Progenitor cell of endocrine pancreas (in vitro differentiated cells): ENCODE measurements at places on chromosomes 5 and 9. TPM values are rescaled to one million over a fixed set of nuclear protein-coding genes. Genes with fewer than 3 reads are reported as not detected.

- DNase-seq, result no peak
- H3K27ac ChIP-seq, result no peak overlapping the region
- H3K27me3 ChIP-seq, result peaks cover 27% of the 10 kb centered on the region
- no peak overlapping the region for H3K4me3 ChIP-seq
- H3K4me1 ChIP-seq, result peaks cover 67% of the 10 kb centered on the region
Measured at GRCh38 chr9:79578891-79579290, 7.1 kb downstream of the TLE4 start.

PIP5KL1 gene
- 3.4 and 3.6 TPM in 2 replicates for total RNA-seq

GRCh38 chr5:57313716-57314115 lies 139.9 kb downstream of the GPBP1 start:
- H3K4me3 ChIP-seq, result no peak overlapping the region
- peaks cover under 1% of the 10 kb centered on the region for H3K36me3 ChIP-seq
- no peak overlapping the region for H3K27ac ChIP-seq
- peaks cover 5% of the 10 kb centered on the region for H3K4me1 ChIP-seq
- peaks cover under 1% of the 10 kb centered on the region for H3K27me3 ChIP-seq

- H3K27me3 ChIP-seq, result no peaks in the 10 kb centered on the region
- peaks cover 15% of the 10 kb centered on the region for H3K36me3 ChIP-seq
- H3K27ac ChIP-seq, result peak overlapping the region; percentile 33
- peaks cover 12% of the 10 kb centered on the region for H3K4me1 ChIP-seq
- no peak for DNase-seq
Measured at GRCh38 chr5:443239-444151, 519 bp downstream of the EXOC3 start.

TAF11L10 gene
- not detected in 2 replicates for total RNA-seq

GRCh38 chr5:124736805-124737188 lies 9.6 kb downstream of the ZNF608 start:
- H3K4me1 ChIP-seq, result peaks cover 90% of the 10 kb centered on the region
- H3K27me3 ChIP-seq, result no peaks in the 10 kb centered on the region
- no peak overlapping the region for H3K4me3 ChIP-seq
- DNase-seq, result no peak

DNA sequence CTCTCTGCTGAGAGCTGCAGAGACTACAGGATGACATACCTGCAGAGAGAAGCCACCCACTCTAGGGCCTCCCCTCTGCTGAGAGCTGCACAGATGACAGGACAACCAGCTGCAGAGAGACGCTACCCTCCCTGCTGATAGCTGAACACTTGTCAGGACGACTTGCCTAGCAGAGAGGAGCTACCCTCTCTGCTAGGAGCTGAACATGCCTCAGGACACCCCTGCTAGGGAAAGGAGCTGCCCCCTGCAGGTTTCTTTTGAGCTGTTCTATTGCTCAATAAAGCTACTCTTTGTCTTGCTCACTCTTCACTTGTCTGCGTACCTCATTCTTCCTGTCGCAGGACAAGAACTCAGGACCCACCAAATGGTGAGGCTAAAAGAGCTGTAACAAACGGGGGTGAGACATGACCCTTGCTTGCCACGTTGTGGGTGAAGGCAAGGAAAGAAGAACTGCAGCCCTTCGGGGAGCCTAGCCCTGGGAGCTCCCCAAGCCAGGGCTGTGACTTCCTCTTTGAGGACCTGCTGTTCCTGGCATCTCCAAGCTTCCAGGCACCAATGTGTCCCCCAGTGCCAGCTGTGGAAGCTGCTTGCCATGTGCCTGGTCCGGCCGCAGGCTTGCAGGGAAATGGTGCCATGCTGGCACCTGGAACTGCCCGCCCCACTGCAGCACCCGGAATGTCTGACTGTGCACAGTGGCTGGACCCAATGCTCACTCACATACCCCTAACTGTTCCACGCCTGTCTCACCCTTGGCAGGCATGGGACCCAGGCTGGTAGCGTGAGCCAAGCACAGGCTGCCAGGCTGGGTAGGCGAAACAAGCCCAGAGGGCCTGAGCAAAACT lies 5.1 kb upstream of the TESK1 start:
- H3K4me3 ChIP-seq, result no peak overlapping the region
- no peak for DNase-seq
- H3K27me3 ChIP-seq, result no peaks in the 10 kb centered on the region
- H3K36me3 ChIP-seq, result peaks cover 5% of the 10 kb centered on the region
- no peak overlapping the region for H3K27ac ChIP-seq

STC2 gene
- 12.2 and 20.2 TPM in 2 replicates for total RNA-seq

- no peaks in the 10 kb centered on the region for H3K36me3 ChIP-seq
- no peak overlapping the region for H3K27ac ChIP-seq
- H3K4me1 ChIP-seq, result no peaks in the 10 kb centered on the region
Measured at GRCh38 chr5:108481355-108481931, 99.5 kb upstream of the FBXL17 start.

DNA sequence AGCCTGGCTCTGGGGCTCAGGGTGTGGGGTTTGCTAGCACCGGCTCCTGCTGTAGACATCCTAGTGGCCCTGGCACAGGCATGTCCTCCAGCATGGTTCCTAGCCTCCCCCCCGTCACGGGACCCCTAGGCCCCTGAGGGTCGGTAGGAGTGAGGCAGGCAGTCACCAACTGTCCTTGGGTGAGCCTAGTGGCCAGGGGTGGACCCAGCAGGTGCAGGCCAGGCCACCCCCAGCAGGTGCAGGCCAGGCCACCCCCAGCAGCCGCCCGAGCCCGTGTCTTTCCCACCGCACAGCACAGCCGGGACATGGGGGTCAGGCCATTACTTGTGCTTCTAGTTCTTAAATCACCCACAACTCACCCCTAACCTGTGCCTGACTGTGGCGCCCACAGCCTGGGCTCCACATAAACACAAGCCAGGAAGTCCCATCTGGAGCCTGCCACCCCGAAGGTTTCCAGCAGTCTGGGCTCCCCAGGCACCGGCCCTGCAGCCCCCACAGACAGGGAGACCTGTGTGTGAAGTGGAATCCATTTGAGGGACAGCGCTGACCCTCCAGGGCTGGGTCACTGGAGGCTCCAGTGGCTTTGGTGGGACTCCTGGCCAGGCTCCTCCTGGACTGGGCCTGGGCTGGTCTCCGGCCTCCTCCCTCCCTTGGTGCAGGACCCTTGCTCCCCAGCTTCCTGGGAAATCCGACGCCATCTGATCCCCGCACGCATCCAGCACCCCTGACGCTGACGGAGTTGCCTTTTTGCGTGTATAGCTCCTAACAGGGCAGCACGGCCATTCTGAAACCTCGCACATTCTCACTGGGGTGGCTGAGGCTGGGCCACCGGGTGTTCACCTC lies 114.1 kb upstream of the LPCAT1 start:
- H3K4me1 ChIP-seq, result peaks cover 8% of the 10 kb centered on the region
- H3K27me3 ChIP-seq, result peaks cover 14% of the 10 kb centered on the region
- H3K27ac ChIP-seq, result no peak overlapping the region
- H3K4me3 ChIP-seq, result no peak overlapping the region
- DNase-seq, result no peak

- H3K36me3 ChIP-seq, result no peaks in the 10 kb centered on the region
- H3K4me1 ChIP-seq, result no peaks in the 10 kb centered on the region
- H3K4me3 ChIP-seq, result no peak overlapping the region
- no peak overlapping the region for H3K27ac ChIP-seq
- no peak for DNase-seq
Measured at GRCh38 chr5:178529080-178529479, 61.1 kb downstream of the COL23A1 start.
